ENCODE measurements at places on chromosomes 11 and 22. TPM values are rescaled to one million over a fixed set of nuclear protein-coding genes. Genes with fewer than 3 reads are reported as not detected.

Gene F2
- total RNA-seq: not detected

Gene ADAMTS8
- total RNA-seq: 3.8 TPM

Gene RGL4
- not detected for total RNA-seq

Gene FBLN1
- total RNA-seq: 113 TPM

Gene NEFH
- 1.3 TPM for total RNA-seq

Gene SEPTIN5
- total RNA-seq: 31.2 TPM

Gene KMT5B
- 8.4 TPM for total RNA-seq

Gene ZBTB16
- total RNA-seq: 7.9 TPM

Gene B4GALNT4
- total RNA-seq: 50.0 TPM

Gene OR8K5
- not detected for total RNA-seq

Gene ZP1
- total RNA-seq: 1.6 TPM

Gene SLC22A9
- not detected for total RNA-seq

Gene KIRREL3
- total RNA-seq: not detected

Gene XKR3
- not detected for total RNA-seq

Gene C11orf52
- not detected for total RNA-seq

Gene ZNF280B
- total RNA-seq: 1.8 TPM

Gene LRRC56
- 2.6 TPM for total RNA-seq

Gene ELMOD1
- not detected for total RNA-seq

Gene RIMBP3B
- total RNA-seq: under 0.01 TPM

Gene KRTAP5-11
- total RNA-seq: not detected

Gene CLDN5
- 11.2 TPM for total RNA-seq

Gene VWCE
- 2.6 TPM for total RNA-seq

Gene JHY
- 0.40 TPM for total RNA-seq

Gene BANF1
- total RNA-seq: 112 TPM

Gene MMP7
- not detected for total RNA-seq

Gene SLC17A6
- not detected for total RNA-seq

Gene IL17REL
- not detected for total RNA-seq

Gene HPX
- total RNA-seq: not detected

Gene FOSL1
- total RNA-seq: 26.8 TPM

Gene NNMT
- total RNA-seq: 292 TPM

Gene STIP1
- total RNA-seq: 185 TPM

Gene ARHGAP8
- 2.6 TPM for total RNA-seq

Gene FAM83F
- total RNA-seq: not detected

Gene CCDC116
- total RNA-seq: 0.16 TPM

Gene CD248
- 135 TPM for total RNA-seq

Gene SLC37A2
- 2.6 TPM for total RNA-seq

Gene OR8G5
- total RNA-seq: not detected

Gene POU2AF2
- total RNA-seq: not detected

Gene CDHR5
- not detected for total RNA-seq

Gene KCNQ1
- total RNA-seq: not detected

Data from epithelial cell of alveolus of lung (primary cell).